ENCODE measurements at places on chromosomes 11 and 22.

DNA sequence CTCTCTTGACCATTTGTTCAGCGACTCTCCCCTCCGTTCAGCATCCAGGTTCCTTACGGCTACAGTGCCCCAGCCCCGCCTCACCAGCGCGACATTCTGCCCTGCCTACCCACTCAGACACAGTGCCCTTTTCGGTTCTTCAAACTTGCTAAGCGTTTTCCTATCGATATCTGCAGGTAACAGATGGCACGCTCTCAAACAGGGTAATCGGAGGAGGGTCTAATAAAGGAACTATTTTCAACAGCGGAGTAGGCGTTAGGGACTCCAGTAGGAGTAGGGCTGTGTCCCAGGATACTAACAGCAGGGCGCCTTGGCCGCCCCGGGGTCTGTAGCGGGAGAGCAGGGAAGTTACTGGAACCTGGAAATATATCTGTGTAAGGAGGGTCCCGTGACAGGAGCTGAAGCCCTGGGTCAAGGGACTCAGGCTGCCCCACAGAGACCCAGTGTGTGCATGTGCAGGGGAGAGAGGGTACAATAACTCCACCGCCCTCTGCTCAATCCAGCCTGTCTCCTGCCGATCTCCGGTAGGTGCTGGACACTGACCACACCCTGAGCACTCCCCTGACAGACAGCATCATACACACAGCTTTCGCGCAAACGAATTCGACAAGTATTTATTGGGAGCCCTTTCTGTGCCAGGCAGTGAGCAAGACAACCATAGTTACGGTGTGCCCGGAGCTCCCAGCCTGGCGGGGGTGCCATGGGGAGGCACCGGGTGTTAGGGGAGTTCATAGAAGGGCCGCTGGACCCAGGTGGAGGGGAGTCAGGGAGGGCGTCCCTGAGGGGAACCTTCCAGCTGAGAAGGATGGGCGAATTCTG, 2.1 kb downstream of the KLHL35 start:
- DNase-seq: no peak

DNA sequence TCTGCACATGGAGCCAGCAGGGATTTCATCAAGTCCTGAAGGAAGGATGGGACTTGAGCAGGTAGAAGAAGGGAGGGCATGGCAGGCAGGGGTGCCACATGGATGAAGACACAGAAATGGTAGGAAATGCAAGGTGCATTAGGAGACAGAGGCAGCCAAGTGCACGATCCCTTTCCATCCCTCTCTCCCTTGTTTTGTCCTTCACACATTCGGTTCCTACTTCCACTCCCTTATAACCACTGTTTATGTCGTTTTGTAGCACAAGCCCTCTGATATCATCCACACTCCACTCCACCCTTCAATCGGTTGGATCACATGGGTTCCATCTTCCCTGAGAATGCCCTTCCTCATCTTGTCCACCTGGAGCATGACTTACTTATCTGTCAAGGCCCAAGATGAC, 35.2 kb downstream of the IFT27 start:
- no peak for DNase-seq

DNA sequence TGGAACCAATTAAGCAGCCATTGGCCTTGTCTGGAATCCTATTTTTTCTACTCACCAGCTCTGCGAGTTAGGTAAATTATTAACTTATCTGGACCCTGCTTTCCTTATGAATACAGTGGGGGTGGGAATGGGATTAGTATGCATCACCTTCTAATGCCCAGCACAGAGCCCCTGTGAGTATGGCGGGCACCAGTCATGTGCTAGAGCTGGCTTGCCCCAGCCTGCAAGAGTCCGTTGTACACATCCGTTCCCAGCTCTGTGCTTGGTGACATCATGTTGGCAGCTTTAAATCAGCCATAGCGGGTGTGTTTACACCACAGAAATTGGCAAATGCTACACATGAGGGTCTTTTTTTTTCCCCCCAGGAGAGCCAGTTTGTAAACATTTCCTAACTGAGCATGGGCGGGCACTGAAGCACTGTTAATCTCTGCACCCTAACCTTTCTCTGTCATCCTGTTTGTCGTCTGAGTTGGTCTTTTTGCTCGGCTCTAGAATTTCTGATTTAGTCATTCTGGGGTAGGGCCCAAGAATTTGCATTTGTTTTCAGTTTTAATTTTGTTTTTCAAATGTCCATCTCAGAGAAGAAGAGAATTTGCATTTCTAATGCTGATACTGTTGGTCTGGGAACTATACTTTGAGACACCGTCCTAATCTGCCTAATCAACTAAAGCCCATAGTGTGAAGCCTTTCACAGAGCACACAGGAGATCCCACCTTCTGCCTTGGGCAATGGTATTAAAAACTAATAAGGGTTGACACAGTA, 130.3 kb upstream of the TBCEL start:
- DNase-seq: no peak

GRCh38 chr22:26404851-26405421, 24.1 kb upstream of the ASPHD2 start:
- DNase-seq: no peak

GRCh38 chr11:102430158-102430836, 22.3 kb downstream of the TMEM123 start:
- no peak for DNase-seq

GRCh38 chr11:86977441-86978050, 22.4 kb upstream of the FZD4 start:
- no peak for DNase-seq

DNA sequence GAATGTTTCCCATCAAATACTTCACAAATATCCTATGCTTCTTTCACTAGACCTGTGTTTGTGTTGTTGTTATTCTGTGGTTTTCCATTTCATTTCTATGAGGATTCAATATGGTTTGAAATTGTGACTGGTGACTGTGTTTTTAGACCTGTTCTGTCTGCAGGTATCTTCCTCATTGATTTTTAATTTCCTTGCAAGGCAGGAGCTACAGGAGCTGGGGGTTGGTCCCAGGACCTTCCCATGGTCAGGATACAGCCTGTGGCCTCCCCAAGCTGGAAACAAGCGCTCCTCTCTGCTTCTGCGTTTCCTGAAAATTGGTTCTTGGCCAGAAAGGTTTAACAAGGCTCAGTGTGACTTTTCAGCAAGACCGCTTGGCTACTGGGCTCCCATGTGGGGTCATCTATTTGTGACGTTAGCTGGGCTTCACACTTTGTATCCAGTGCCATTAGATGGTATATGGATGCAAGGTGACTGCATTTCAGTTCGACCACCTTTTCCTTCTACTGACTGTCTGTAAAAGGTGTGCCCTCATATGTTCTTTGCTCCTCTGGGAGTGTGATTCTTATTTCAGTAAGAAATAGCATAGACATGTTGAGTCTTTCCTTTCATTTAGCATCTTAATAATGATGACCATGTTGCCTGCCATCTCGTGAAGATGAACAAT, 21.5 kb downstream of the IGLL5 start:
- DNase-seq: no peak

DNA sequence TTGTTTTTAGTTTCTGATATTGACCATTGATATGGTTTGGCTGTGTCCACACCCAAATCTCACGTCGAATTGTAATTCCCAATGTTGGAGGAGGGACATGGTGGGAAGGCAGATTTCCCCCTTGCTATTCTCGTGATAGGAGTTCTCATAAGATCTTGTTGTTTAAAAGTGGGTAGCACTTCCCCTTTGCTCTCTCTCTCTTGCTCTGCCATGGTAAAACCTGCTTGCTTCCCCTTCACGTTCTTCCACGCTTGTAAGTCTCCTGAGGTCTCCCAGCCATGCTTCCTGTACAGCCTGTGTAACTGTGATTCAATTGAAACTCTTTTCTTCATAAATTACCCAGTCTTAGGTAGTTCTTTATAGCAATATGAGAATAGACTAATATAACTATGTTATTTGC, 203.6 kb upstream of the CHORDC1 start:
- DNase-seq: no peak

GRCh38 chr11:117919341-117919740, 9.9 kb downstream of the TMPRSS13 start:
- no peak for DNase-seq

DNA sequence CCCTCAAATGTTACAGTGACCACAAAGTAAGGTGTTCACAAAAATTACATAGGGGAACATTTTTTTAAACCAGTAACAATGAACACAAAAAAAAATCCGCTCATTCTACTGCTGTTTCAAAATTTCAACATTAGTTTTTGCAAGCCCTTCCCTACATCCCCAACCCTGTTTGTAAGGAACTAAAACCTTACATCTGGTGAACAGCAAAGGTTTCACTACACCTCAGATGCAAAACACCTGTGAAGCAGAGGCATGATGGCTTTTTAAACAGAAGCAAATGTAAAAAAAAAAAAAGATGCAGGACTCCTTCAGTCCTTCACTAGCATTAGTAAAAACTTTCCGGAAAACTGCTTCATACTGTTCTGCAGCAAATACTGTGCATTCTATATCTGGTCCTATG, 50.0 kb upstream of the API5 start:
- DNase-seq: no peak

GRCh38 chr11:27234043-27234668, 128.9 kb downstream of the CCDC34 start:
- DNase-seq: no peak

GRCh38 chr22:29704528-29705285, 15.1 kb upstream of the CABP7 start:
- DNase-seq: no peak

- DNase-seq: no peak
Observed at GRCh38 chr11:93492464-93493251, 50.5 kb downstream of the SMCO4 start.

DNA sequence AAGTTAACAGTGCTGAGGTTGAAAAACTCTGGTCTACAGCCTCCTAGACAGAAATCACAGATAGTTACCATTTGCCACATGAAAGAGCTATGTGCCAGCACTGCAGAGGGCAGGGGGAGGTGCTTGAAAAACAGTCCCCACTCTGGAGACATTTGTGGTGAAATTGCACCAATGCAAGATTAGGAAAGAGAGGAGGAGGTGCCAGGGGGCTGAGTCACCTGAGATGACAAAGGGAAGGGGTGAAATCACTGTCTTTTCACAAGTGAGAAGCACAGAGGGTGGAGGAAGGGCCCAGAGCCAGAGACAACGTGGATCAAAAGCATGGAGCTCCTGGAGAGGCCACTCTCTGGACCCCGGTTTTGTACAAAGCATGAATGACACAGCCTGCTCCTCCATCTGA, 196.3 kb downstream of the BUD13 start:
- no peak for DNase-seq

GRCh38 chr11:45809456-45810395, 4.8 kb downstream of the SLC35C1 start:
- no peak for DNase-seq

- no peak for DNase-seq
Observed at GRCh38 chr22:49906799-49907290, 11.4 kb downstream of the ALG12 start.

- DNase-seq: no peak
Observed at GRCh38 chr11:119236891-119237290, 30.8 kb downstream of the CBL start.

DNA sequence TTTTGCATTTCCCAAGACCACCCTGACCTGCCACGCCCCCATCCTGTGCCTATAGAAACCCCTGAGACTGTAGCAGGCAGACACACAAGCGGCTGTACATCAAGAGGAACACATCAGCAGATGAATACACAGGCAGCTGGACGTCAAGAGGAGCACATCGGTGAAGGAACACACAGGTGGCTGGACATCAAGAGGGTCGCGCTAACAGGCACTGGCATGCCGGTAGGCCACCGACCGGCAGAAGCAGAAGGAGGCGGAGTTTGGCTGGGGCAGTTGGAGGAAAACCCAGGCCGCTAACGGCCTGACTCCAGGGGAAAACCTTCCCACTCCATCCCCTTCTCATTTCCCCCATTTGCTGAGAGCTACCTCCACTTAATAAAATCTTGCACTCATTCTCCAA, 5.4 kb upstream of the IPO7 start:
- DNase-seq: no peak

DNA sequence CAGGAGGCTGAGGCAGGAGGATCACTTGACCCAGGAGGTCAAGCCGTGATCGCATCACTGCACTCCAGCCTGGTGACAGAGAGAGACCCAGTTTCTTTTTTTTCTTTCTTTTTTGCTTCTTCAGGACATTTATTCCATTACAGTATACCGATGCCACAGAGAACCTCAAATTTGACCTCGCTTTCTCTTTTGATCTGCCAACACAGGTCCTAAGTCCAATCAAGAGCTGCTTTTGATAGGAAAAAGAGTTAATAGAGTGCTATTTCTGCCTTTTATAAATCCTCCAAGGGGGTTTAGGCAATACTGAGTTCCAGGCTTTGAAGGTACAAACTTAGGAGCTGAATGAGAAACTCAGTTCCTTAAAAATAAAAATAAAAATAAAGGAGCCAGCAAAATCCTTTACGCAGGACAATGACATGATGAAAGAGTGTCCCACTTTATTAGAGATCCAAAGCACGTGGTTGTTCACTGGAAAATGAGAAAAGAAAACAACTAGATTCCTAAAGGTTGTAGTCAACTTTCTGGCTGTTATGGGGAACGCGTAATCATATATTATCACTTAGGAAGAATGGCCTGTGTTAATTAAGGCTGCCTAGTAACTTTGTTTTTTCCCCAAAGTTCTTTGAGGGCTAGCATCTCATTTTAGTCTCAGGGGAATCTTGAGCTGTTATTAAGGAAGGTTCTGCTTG, 27.2 kb downstream of the FADD start:
- no peak for DNase-seq

- no peak for DNase-seq
Observed at GRCh38 chr11:119470317-119471291, 47.6 kb upstream of the THY1 start.
